ENCODE measurements at places on chromosomes 11 and 22. TPM values are rescaled to one million over a fixed set of nuclear protein-coding genes. Genes with fewer than 3 reads are reported as not detected.

DNA sequence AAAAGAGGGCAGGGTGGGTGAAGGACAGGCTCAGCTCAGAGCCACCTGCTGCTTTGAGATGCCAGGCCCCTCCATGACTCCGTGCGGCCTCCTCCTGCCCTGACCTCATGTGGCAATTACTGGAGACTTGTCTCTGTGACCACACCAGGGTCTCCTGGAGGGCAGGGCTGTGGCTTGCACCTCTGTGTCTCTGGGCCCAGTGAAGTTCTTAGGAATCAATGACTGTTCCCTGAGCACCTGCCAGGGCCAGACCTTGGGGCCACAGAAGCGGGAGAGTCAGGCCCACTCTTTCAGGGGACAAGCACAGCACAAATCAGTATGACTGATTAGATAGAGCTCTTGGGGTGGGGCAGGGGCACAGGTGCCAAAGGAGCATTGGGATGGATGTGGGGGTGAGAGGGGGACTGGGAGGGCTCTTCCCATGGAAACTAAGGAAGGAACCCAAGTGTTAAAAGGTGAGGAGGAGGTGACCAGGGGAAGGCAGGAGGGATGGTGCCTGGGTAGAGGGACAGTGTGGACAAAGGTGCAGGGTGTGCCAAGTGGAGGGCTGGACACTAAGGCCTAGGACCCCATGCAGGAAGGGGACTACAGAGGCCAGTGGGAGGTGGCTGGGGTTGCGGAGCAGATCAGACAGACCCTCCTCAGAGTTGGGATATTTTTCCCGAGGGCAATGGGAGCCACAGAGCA lies 77.3 kb upstream of the SHISAL1 start:
- no peak for DNase-seq
- no peak overlapping the region for H3K4me3 ChIP-seq

- no peaks in the 10 kb centered on the region for H3K27me3 ChIP-seq
- peaks cover 75% of the 10 kb centered on the region for H3K36me3 ChIP-seq
- no peak overlapping the region for H3K27ac ChIP-seq
- H3K4me1 ChIP-seq = peaks cover 50% of the 10 kb centered on the region
These were observed 4.9 kb downstream of the USP18 start for GRCh38 chr22:18154821-18155390.

DNA sequence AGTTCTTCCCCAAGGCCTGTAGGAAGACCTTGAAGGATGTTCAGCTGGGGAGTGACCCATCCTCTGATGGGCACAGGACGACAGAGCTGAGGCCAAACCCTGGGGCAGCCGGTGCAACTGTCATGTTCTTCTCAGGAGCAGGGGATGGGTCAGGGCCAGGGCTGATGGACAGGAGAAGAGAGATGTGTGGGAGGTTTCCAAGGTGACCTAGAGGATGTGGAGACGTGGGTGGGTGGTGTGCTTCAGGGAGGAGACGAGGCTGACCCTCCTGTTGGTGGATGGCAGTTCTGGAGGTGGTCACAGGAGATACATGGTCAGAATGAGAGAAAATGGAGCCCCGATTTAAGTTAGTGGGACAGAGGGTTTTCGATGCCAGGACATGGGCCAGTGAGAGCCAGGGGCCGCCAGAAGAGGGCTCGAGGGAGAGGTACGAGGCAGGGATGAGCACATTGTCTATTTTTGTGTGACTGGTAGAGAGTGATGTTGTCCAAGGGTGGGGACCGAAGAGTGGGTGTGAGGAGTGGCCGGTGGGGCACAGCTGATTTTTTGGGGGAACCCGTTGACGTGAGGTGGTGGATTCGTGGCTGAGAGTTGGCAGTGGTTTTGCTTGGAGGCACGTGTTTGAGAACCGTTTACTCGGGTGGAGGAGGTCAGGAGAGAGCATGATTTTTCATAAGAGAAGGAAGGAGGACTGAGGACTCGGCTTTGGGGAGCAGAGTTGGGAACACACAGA lies 14.6 kb downstream of the TBC1D22A start:
- peak overlapping the region; percentile 75 for H3K4me3 ChIP-seq
- H3K36me3 ChIP-seq = peaks cover 20% of the 10 kb centered on the region
- H3K27me3 ChIP-seq = no peaks in the 10 kb centered on the region
- peaks cover 56% of the 10 kb centered on the region for H3K4me1 ChIP-seq
- DNase-seq = no peak

- peak overlapping the region; percentile 96 for H3K27ac ChIP-seq
- H3K4me1 ChIP-seq = peaks cover 41% of the 10 kb centered on the region
- H3K27me3 ChIP-seq = no peaks in the 10 kb centered on the region
- peaks cover 33% of the 10 kb centered on the region for H3K36me3 ChIP-seq
These were observed 93.3 kb downstream of the SGSM3 start for GRCh38 chr22:40463683-40464082.

DNA sequence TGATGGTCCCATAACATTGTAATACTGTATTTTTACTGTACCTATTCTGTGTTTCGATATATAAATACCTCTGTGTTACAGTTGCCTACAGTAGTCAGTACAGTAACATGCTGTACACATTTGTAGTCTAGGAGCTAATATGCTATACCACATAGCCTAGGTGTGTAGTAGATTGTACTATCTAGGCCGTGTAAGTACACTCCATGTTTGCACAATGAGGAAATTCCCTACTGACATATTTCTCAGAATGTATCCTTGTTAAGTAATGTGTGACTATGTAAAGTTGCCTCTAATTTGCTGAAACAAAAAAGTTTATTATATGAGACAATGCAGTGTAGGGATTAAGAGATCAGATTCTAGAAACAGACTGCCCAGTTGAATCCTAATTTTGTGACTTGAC lies 21.3 kb downstream of the CAPRIN1 start:
- peaks cover 69% of the 10 kb centered on the region for H3K36me3 ChIP-seq
- H3K4me1 ChIP-seq = peaks cover 56% of the 10 kb centered on the region
- DNase-seq = no peak
- peak overlapping the region; percentile 4 for H3K27ac ChIP-seq

- peaks cover 2% of the 10 kb centered on the region for H3K4me1 ChIP-seq
- H3K36me3 ChIP-seq = peaks cover 11% of the 10 kb centered on the region
- H3K4me3 ChIP-seq = no peak overlapping the region
- no peak for DNase-seq
- H3K27ac ChIP-seq = no peak overlapping the region
These were observed 9.4 kb downstream of the CBX6 start for GRCh38 chr22:38862375-38863329.

DNA sequence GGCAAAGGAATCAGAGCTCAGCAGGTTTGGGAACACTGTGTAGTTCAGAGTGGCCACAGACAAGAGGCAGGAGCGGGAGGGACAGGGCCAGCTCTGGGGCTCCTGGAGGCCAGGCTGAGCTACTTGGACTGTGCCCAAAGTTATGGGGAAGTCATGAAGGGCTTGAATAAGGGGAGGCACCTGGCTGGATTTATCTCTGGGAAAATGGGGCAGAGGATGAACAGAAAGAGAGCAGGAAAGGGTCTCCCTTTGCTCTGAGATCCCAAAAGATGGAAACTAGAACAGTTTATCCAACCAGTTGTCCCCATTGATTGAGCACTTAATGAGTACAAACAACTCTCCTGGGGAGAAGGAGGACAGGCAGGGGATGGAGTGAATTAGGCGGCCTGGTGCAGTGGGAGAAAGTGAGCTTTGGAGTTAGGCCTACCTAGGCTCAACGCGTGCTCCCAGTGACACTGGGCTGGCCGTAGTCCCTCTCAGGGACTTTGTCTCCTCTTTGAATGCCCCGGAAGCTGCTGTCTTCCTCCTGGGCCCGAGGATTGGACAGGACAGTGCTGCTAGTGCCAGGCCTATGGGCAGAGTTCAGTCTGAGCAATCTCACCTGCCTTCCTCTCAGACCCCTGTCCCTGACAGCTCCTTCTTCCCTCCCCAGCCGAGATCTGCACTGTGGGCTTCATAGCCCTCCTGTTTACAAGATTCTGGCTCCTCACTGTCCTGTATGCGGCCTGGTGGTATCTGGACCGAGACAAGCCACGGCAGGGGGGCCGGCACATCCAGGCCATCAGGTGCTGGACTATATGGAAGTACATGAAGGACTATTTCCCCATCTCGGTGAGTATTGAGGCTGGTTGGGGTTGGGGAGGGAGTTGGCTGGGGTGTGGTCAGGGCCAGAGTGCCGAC lies 2.0 kb downstream of the MOGAT2 start:
- no peaks in the 10 kb centered on the region for H3K36me3 ChIP-seq
- H3K27ac ChIP-seq = no peak overlapping the region

DNA sequence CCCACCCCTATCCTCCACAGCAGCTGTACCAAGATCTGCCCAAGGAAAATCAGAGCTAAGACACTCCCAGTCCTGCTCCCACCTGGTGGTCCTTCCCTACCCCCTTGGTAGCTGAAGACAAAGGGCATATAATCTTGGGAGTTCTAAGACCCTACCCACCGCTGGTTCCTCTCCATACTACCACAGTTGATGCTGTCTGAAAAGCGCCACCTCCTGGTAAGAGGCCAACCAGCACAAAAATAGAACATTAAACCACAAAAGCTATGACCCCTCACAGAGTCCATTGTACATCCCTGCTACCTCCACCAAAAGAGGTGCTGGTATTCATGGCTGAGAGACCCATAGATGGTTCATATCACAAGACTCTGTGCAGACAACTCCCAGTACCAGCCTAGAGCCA lies 161.5 kb upstream of the ARHGAP42 start:
- H3K4me3 ChIP-seq = no peak overlapping the region
- H3K27me3 ChIP-seq = no peaks in the 10 kb centered on the region
- no peaks in the 10 kb centered on the region for H3K4me1 ChIP-seq
- DNase-seq = no peak
- no peak overlapping the region for H3K27ac ChIP-seq

GRCh38 chr11:8503910-8504364 lies 90.1 kb downstream of the STK33 start:
- no peak overlapping the region for H3K27ac ChIP-seq
- H3K36me3 ChIP-seq = no peaks in the 10 kb centered on the region
- no peaks in the 10 kb centered on the region for H3K4me1 ChIP-seq
- no peak overlapping the region for H3K4me3 ChIP-seq
- H3K27me3 ChIP-seq = no peaks in the 10 kb centered on the region
- no peak for DNase-seq

GRCh38 chr22:36536717-36537116 lies 7.8 kb upstream of the EIF3D start:
- H3K4me1 ChIP-seq = peaks cover 15% of the 10 kb centered on the region
- no peak overlapping the region for H3K4me3 ChIP-seq
- H3K27me3 ChIP-seq = peaks cover 5% of the 10 kb centered on the region
- no peak for DNase-seq

- no peak for DNase-seq
- no peak overlapping the region for H3K4me3 ChIP-seq
These were observed 340.3 kb upstream of the DDI1 start for GRCh38 chr11:103696123-103696522.

DNA sequence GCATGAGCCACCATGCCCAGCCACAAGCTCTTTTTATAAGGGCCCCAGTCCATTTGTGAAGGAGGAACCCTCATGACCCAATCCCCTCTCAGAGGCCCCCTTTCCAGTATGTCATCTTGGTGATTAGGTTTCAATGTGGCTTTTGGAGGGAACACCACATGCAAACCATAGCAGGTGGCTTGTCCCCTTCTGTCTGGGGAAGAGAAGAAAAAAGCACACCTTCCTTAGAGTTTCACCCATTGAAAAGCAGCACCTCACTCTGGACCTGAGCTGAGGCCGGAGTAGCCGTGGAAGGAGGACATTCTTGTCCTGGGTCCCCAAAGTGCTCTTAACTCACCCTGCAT lies 25.4 kb downstream of the NEAT1 start:
- H3K4me1 ChIP-seq = peaks cover 12% of the 10 kb centered on the region
- H3K27ac ChIP-seq = peak overlapping the region; percentile 55

DNA sequence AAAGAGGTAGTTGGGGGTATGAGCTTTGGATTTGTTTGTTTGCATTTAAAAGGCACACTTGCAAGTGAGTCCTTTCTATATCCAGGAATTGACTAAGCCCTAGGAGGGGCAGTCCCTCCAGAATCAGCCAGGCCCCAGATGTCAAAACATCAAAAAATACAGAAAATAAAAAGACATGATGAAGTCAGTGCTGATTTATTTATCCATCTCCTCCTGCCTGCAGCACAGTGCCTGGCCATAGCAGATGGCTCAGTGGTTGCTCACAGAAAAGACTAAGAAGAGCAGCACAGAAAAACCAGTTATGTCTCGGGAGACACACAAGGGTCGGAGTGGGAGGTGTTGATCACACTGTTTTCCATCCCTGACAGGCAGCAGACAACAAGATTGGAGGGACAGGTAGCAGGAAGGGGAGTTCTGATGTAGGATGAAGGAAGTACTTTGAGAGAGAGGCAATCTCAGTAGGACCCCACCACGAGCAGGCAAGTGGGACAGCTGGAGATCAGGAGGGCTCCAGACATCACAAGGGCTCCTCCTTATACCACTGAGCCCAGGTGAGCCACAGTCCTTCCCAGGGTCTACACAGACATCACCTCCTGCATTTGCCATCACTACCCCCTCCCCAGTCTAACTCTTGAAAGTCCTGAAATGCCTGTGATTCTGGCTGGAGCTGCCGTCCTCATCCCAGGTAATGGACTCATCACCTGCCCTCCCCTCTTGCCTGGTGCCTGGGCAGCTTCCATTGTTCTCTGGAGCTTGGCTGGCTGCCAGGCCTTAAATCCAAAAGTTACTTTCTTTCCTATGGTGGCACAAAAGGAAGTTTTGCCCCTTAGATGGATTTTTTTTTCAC lies 32.3 kb downstream of the TMPRSS5 start:
- H3K4me1 ChIP-seq = peaks cover 25% of the 10 kb centered on the region
- no peak overlapping the region for H3K4me3 ChIP-seq
- peaks cover 6% of the 10 kb centered on the region for H3K27me3 ChIP-seq
- H3K27ac ChIP-seq = no peak overlapping the region

- H3K4me1 ChIP-seq = peaks cover 73% of the 10 kb centered on the region
- H3K27me3 ChIP-seq = no peaks in the 10 kb centered on the region
- peak overlapping the region; percentile 87 for H3K27ac ChIP-seq
- DNase-seq = no peak
- H3K36me3 ChIP-seq = peaks cover 11% of the 10 kb centered on the region
These were observed 12.6 kb downstream of the UCP3 start for GRCh38 chr11:73996161-73996747.

DNA sequence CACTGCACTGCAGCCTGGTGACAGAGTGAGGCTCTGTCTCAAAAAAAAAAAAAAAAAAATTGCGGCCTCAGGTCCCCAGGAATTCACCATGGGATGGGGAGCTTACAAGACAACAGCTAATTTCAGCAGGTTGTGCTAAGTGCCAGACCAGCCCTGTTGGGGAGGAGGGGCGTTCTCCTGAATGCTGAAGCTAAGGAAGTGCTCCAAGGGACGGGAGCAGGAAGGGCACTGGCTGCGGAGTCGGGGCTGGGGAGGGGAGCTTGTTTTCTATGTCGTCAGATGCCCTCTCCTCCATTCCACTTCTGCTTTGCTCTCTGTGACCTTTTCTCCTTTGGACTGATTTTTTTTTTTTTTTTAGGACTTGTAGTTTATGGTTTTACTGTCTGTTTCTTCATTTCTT lies 4.5 kb downstream of the ADAMTS15 start:
- no peak for DNase-seq
- no peaks in the 10 kb centered on the region for H3K36me3 ChIP-seq
- H3K27ac ChIP-seq = no peak overlapping the region
- no peak overlapping the region for H3K4me3 ChIP-seq
- H3K4me1 ChIP-seq = peaks cover 12% of the 10 kb centered on the region
- peaks cover 52% of the 10 kb centered on the region for H3K27me3 ChIP-seq

GRCh38 chr11:33362051-33362910 lies 105.1 kb downstream of the HIPK3 start:
- no peaks in the 10 kb centered on the region for H3K36me3 ChIP-seq
- no peak for DNase-seq
- H3K4me3 ChIP-seq = no peak overlapping the region

GRCh38 chr11:9982127-9982795 lies 311.8 kb downstream of the SBF2 start:
- H3K4me3 ChIP-seq = no peak overlapping the region
- no peaks in the 10 kb centered on the region for H3K4me1 ChIP-seq
- H3K27me3 ChIP-seq = no peaks in the 10 kb centered on the region
- no peak overlapping the region for H3K27ac ChIP-seq
- DNase-seq = no peak
- H3K36me3 ChIP-seq = no peaks in the 10 kb centered on the region

Gene TMEM151A
- total RNA-seq = not detected

Gene SUSD2
- total RNA-seq = 0.63 TPM

Gene HBE1
- total RNA-seq = not detected

Gene KCNE3
- total RNA-seq = not detected

Gene MRGPRX3
- not detected for total RNA-seq

Gene CXCR5
- total RNA-seq = 0.83 TPM

Gene OVOL1
- not detected for total RNA-seq
